Right atrium auricular region (tissue), 2 donors: ENCODE measurements at places on chromosomes 2 and 18.

- DNase-seq, result no peak
Measured at GRCh38 chr2:217732992-217733391, 269.8 kb downstream of the TNS1 start.

DNA sequence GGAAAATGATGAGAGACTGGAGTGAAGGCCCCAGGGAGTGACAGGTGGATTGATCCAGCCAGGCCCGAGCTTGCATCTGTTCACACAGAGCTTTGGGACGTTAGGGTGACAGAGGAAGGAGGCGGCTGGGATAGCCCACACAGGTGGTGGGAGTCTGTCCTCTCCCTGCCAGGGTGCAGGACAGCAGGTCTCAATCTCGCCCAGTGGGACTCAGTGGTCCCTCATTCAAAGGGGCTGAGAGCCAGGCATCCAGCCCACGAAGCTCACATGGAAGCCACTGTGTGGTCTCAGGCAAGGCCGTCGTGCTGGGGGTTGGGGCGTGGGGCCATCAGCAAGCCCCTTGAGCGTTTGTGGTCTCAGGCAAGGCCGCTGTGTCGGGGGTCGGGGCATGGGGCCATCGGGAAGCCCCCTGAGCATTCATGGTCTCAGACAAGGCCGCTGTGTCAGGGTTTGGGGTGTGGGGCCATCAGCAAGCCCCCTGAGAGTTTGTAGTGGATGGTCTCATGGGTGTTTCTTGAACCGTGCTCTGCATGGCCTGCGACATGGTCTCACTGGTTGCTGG is 8.3 kb downstream of the KCNG2 start:
- DNase-seq, result no peak

DNA sequence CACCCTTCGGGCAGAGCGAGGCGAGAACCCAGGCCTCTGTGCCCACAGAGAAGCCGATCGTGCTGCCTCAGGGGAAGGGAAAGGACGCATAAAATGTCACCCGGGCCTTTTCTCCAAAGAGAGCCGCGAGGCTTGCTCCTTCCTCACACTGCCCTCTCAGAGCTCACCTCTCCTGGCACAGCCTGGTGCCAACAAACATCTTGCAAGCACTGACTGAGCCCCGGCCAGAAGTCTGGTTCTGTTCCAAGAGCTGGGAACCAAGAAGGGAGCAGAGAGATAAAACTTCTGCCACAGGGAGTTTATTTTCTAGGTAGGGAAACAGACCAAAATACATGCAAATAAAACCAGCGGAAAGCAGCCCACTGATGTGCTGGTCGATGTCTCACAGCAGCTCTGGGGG is 13.6 kb upstream of the ADI1 start:
- DNase-seq, result no peak

DNA sequence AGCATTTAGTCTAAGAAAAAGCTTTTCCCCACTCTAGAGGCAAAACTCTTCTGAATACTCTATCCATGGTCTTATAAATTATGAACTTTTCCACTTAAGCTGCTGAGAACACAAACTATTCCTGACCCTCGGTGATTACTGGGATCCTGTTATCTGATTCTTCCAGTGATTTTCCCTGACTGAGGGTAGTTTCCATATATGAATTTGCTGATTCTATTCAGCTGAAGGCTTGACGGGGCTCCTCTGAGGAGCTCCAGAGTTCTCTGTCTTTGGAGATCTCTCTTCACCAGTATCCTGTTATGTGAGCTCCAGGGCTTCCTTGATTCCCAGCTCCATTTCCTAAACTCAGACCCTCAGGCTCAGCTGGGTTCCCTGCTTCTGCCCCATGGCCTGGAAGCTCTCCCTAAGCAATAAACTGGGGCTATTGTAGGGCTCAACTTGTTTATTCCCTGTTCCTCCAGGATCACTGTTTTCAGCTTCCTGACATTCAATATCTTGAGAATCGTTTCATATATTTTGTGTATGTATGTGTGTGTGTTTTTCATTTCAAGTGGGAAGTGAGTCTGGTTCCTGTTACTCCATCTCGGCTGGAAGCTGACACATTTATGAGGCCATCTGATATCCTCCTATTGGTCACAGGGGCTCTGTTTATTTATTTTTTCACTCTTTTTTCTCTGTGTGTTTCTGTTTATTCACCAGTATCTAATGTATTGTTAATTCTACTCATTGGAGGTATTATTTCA is 78.2 kb downstream of the ARHGAP28 start:
- DNase-seq, result no peak

DNA sequence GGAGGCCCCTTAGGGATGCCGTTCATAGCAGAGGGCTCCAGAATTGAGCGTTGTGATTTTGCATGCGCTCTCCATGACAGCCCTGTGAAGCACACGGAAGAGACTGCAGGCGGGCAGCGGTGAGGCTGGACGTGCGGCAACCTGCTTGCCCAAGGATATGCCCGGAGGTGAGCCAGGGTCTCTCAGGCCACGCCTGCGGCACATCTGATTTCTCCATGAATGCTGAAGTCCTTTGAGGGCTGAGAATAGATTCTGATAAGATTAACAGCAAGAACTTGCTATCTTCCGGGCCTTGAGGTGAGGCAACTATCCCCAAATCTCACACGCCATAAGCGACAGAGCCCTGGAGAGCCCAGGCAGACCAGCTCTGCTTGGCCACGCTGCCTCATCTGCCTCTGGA is 55.6 kb upstream of the LAMA1 start:
- DNase-seq, result no peak

DNA sequence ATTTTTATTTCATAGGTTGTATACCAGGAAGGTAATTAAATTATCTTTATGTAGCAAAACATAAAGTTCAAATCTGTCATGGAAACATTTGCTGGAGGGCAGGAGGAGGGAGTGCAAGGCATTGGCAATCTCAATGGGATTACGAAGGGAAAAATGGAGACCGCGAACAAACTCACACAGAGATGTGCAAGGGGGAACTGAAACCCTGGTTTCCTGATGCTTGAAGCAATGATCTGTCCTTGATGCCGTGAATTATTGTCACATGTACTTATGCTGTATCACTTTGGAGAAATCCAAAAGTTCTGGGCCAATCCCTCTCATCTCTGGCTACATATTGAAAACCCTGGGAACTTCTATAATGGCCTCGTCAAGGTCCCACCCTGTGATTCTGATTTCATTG is 65.0 kb upstream of the MFF start:
- no peak for DNase-seq

GRCh38 chr2:237259201-237259600 is 154.8 kb downstream of the COL6A3 start:
- DNase-seq, result no peak

GRCh38 chr2:121194626-121195025 is 90.4 kb downstream of the TFCP2L1 start:
- DNase-seq, result no peak

GRCh38 chr2:110747522-110748488 is 15.4 kb downstream of the ACOXL start:
- no peak for DNase-seq

- DNase-seq, result peak; percentile 87
Measured at GRCh38 chr2:163735685-163736432, at the start of gene FIGN. TSS of gene FIGN (minus strand) at chr2:163736008. CDS start at chr2:163734927, 1,081 bp downstream.

- DNase-seq, result no peak
Measured at GRCh38 chr2:2599441-2599840, 268.4 kb upstream of the MYT1L start.

- no peak for DNase-seq
Measured at GRCh38 chr2:95077861-95078603, 43.6 kb downstream of the MRPS5 start.

GRCh38 chr2:241774419-241775222 is 2.0 kb upstream of the GAL3ST2 start:
- DNase-seq, result peak; percentile 56

DNA sequence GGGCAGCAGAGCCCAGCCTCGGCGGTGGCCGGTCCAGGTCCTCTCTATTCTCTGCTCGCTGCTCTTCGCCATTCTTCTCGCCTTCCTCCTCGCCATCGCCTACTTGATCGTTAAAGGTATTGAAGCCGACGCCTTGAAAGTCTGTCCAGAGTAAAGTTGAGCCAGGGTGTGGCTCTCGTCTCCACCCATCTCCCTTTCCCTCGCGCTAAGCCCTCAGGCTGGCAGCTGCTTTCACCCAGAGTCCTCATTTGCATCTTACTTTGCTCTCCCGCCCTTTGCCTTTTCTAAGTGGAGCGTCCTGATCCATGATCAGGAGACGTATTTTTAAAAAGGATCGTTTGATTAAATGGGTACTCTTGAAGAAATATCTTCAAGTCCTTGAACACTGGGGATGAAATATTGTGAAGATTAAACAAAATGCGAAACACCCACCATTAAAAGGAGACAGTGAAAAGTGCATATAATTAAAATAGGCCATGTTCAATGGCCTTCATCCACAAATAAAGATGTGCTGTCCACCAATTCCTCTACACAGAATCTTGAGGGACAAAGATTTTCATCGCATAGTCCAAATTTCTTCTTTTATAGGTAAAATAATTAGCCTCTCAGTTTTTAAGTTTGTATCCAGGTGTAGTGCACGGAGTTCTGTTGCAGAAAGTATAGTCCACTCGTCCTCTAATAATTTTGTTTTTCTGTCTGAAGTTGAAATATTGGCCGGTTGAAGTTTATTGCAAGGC is 657 bp downstream of the ARL6IP6 start:
- peak; percentile 60 for DNase-seq

DNA sequence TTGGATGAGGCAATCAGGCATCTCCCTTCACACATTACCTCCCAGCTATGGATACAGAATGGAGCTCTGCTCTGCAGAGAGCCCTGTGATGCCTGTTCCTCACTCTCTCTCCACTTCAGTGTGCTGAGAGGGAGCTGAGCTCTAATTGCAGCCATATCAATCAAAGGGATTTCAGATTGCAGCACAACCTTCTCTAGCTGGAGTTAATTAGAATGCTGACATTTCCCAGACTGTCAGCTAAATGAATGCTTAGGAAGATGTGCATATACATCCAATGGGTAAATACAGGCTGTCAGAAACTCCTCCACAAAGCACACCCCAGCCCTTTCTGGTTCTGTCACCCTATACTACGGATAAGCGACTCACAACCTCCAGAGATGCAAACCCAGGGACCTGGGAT is 402.6 kb downstream of the EIPR1 start:
- DNase-seq, result no peak

DNA sequence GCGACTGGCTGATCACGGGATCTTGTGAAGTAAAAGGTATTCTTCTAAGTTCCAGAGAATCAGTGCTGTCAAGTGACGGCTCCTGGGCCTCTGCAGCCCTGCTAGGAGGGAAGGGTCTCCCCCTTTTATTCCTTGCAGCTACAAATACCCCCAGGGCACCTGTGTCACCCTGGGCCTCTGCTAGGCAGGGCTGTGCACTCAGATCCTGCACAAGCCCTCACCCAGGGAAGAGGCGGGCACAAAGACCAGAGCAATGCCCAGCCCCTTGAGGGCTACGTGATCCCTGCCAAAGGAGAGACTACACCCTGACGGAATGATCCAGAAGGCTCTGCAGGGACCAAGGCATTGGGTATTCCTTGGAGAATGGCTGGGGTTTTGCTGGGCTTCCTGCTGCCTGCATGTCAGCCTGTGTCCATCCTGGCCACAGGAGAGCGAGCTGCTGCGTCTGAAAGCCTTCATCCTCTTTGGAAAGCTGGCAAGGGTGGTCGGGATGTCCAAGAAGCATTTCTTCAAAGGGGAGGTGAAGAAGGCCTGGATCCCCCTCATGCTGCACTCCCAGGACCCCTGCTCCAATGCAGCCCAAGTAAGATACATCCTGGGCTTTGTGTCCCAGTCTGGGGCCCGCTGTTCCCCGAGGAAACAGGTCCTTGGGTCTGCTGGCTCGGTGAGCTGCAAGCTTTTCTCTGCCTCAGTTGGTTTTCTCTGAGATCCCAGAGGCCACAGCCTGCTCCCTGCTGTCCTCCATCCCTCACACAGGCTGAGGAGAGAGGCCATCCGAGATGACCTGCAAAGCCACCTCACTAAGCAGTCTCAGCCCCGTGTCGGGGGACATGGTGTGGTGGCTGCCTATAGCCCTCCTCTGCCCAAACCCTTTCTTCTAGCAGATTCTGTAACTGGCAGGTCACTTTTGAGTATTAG is 24.9 kb downstream of the HJURP start:
- no peak for DNase-seq

DNA sequence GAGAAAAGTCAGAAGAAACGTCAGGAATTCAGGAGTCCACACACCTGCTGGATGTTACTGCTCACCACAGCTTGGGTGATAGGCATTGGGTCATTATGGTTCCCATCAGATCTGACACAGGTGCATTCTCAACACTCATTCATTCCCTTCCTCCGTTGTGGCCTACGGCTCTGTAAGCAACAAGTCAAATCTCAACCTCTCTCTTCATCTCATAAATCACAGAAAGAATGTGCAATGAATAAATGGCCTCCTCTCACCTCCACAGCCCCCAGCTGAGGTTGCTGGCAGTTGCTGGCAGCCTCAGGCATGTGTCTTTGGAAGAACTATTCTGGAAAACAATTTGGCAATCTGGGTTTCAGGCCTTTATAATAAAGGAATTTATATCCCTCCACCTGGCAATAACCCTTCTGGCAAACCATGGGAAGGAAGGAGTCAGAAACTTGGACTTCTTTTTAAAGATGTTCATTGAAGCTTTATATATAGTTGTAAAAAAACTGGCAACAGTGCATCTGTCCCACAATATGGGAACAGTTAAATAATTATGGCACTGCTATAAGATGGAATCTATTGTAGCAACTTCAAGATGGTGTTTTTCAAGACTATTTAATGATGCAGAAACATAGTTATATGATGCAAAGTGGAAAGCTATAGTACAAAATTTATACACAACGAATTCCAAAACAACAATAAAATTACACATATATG is 175.4 kb downstream of the ANAPC1 start:
- DNase-seq, result no peak

DNA sequence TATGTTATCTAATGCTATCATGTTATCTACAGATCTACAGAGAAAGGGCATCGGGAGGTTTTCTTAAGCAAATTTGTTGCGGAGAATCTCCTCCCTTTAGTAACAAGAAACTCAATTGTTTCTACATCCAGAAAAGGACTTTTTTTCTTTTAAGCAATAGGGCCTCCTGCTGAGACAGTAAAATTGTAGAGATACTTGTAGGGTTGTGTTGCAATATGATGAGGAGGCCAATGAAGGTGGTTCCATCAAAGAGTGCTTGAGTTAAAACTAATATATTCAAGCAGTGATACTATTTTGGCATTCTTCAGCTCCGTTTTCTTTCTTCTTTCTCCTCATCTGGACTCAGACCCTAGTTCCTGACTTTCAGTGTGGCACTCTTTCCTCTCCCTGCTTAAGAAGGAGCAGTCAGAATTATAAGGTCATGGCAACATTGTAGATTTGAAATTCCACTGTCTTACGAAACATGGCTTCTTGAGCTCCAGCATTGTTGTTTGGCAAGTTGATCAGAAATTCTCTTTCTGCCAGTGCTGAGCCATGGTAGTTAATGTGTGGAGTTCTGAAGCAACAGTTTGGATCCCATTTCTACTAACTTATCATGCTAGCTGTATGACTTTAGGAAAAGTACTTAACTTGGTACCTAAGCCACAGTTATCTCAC is 202.0 kb upstream of the SLC14A2 start:
- DNase-seq, result no peak
